ENCODE measurements at places on chromosomes 2 and 18.

- no peak for DNase-seq
Observed at GRCh38 chr2:105546628-105546974, 147.8 kb upstream of the FHL2 start.

GRCh38 chr2:72081451-72081850, 66.2 kb downstream of the CYP26B1 start:
- no peak for DNase-seq

- no peak for DNase-seq
Observed at GRCh38 chr2:127170452-127171197, 49.5 kb downstream of the CYP27C1 start.

GRCh38 chr2:202542142-202542541, 92.6 kb upstream of the FAM117B start:
- DNase-seq = no peak

DNA sequence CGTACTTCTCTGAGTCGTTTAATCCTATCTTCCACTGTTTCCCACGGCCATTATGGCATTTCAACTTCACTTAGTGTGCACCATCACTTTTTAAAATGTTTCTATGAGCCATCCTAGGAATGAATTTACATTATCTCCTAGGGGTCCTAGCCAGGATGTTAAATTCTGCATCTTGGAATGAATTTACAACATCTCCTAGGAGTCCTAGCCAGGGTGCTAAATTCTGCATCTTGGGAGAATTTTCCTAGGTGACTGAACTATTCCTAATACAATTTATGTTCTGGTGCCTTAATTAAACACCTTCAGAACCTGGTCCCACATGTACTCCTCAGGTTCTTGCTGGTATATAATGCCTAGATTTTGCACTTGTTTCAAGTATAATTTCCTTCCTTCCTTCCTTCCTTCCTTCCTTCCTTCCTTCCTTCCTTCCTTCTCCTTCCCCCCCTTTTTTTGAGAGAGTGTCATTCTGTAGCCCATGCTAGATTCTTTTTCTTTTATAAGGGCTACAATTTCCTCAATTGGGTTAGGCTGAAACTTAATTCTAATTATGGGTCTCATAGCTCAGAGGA, 72.1 kb downstream of the TBR1 start:
- DNase-seq = no peak

- DNase-seq = no peak
Observed at GRCh38 chr2:46157072-46157965, 139.9 kb upstream of the EPAS1 start.

- DNase-seq = no peak
Observed at GRCh38 chr2:187783446-187783845, 229.2 kb upstream of the TFPI start.

GRCh38 chr2:98811766-98812165, 80.8 kb upstream of the MGAT4A start:
- DNase-seq = no peak

DNA sequence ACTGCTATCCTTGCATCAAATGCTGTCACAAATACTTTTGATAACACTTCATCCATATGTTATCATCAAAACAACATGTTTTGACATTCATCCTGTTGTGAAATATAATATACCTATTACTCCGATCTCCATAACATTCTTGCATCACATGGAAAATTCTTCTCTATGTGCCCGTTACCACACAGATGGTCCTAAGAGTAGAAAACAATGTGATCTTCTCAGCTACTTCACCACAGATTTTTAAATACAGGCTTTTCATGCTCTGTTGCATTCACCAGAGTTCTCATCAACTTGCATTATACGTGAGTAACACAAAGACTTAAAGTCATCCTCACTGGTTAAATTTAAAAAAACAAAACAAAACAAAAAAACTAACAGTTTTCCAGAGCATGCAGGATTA, 1603.3 kb upstream of the ZEB2 start:
- DNase-seq = no peak

DNA sequence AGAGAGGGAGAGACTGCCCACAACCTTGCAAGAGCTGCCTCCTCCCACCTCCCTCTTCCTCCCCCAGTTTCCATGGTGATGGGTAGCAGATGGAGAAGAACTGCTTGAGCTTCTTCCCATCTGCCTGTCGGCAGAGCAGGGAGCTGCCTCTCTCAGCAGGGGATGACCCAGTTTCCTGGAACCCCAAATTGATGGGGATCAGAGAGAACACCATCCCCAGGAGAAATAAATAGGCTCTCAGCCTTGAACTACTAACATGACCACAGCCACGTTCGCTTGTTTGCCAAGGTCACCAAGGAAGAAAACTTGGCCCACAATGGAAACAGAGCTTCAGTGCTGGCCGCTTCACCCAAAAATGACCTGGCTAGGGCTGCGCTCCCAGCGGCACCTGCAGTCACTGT, 82.2 kb downstream of the ADD2 start:
- no peak for DNase-seq

- DNase-seq = no peak
Observed at GRCh38 chr2:236661061-236661761, 91.6 kb downstream of the ACKR3 start.

DNA sequence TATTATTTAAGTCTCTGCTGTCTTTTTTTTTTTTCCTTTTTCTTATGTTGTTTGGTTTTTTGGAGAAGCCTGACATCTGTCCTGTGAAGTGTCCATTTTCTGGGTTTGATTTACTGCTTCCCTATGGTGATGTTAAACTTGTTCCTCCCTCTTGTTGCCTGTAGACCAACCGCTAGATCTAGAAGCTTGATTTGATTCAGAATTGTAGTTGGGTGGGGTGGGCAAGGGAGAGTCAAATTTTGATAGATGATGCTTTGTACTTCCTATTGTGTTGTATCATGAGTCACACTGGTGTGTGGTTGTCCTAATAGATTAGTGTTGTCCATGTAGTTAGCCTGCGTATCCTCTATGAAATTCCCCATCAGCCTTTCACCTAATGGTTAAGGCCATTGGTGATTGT, 35.4 kb downstream of the CAB39 start:
- no peak for DNase-seq

DNA sequence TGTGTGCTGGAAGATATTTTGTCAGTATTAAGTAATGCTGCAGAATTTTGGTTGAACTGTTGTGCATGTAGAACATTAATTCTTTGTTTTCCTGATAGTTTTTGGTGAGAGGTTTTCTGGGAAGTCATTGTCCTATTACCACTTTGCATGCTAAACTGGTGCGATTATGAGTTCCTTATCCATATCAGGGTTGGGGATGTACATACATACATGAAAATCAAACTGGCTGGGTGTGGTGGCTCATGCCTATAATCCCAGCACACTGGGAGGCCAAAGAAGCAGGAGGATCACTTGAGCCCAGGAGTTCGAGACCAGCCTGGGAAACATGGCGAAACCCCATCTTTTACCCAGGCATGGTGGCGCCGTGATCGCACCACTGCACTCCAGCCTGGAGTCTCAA, 34.6 kb downstream of the ASAP2 start:
- DNase-seq = no peak

GRCh38 chr2:98376301-98376910, 30.1 kb downstream of the CNGA3 start:
- DNase-seq = no peak

DNA sequence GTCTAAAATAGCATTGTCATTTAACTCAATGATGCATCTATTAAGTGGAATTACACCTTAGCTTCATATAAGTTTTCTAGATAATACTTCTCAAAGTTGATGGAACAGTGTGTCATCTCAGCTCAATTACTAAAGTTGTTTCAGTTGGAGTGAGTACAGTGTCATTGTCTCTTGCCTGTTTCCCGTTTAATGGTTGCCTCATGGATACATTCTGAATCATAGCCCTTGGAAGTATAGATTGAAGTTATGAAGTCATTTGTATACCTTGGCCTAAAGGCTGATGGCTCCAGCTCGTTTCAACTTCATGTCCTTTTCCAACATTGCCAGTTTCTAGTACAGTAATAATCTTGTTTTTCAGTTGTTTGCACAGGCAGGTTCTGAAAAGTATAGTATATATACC, 130.5 kb upstream of the NOSTRIN start:
- no peak for DNase-seq

DNA sequence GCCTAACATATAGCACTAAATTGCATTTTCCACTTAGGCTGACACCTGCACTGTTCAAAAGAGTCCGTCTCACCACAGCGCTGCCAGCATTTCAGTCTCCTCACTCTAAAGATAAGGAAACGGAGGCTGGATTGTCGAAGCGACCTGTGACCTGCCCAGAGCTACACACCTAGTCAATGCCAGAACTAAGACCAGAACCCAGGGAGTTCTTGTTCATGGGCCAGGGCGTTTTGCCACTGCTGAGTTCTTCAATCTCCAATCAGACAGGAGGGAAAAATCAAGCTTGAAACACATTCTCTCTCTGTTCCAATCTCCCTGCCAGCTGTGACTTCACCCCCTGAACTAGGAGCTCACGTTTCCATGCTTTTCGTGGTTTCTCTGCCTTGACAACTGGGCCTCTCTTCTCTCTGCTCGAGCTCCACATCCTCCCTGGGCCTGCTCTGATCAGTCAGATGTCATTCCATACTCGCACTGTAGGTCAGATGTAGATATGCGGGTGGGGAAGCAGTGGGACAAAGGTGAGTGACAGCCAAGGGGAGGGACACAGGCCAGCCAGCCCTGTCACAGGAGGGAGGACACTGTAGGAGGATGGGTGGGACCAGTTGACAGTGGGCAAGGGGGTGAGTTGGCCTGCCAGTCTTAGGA, 221.1 kb upstream of the SMAD2 start:
- no peak for DNase-seq

GRCh38 chr2:36329746-36330472, 25.7 kb upstream of the CRIM1 start:
- DNase-seq = peak; percentile 62

DNA sequence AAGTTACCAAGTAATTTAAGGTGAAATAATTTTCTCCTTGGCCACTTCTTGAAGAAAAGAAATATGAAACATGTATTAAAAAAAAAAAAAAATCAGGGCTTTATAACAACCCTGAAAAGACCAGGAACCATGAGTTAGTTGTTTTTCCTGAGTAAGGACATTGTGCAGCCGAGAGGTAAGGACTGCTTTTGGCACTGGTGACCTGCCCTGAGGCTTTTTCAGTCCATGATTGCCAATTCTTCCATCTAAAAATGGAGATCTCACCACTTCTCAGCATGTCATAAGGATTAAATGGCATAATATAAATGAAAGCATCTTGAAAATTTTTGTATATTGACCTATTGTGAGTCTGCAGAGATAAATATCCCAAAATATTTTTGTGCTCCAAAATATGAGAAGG, 244.3 kb downstream of the NRXN1 start:
- DNase-seq = no peak

- no peak for DNase-seq
Observed at GRCh38 chr2:222595581-222595980, 60.3 kb downstream of the FARSB start.

DNA sequence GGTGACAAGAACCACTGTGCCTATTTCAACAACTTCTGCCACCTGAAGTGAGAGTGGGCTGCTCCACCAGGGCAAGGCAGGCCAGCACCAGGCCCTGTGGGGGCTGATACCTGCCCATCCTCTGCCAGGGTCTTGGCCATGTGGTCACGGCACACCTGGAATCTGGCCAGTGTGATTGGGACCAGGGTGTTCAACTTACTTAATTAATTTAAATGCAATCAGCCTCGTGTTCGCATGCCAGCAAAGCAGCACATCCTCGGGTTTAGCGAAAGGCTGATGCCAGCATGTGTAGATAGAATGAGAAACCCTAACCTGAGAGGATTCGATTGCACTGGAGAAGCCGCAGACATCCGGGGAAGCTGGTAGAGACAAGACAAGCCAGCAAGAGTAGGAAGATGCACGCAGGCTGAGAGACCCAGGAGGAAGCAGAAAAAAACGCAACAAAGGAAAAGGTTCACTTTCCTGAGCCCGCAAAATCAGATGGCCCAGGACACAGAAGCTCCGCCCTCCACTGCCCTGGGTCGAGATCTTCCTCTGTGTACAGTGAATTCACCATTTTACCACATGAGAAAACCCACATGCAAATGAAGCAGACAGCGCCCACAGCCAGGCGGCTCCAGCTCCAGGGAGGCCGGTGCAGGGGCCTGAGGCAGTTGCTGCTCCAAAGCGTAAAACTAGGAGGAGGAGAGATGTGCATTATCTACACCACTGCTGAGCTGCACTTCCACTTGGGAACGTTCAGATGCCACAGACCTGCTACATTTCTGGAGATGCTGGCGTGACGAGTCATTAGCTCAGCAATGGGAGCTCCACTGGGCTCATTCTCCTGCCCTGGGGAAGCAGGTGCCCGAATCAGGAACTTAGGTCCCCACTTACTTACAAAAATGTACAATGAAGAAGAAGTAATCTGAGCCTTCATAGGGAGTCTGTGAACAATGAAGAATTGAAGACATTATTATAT, 92.1 kb downstream of the TMEM18 start:
- DNase-seq = no peak

DNA sequence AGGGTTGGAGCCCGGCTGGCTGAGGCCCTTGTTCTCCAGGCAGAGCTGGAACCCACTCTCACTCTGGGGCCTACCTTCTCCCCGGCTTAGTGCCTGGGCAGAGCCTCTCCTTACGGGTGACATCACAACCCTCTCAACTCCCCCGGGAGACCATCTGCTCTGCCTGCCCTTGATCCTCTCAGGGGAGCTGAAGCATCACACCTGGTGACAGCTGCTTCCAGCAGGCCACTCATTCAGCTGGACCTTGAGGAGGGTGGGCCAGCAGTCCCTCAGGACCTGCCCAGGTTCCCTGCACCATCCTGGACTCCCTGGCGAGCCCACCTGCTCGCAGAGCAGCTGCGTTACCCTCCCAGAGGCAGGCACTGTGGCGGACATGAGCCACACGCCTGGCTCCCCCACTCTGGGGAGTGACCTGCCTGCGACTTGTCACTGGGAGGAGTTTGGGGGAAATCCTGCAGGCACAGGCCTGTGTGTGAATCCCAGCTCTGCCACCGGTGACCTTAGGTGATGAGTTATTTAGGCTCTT, 13.1 kb downstream of the HS6ST1 start:
- DNase-seq = no peak

DNA sequence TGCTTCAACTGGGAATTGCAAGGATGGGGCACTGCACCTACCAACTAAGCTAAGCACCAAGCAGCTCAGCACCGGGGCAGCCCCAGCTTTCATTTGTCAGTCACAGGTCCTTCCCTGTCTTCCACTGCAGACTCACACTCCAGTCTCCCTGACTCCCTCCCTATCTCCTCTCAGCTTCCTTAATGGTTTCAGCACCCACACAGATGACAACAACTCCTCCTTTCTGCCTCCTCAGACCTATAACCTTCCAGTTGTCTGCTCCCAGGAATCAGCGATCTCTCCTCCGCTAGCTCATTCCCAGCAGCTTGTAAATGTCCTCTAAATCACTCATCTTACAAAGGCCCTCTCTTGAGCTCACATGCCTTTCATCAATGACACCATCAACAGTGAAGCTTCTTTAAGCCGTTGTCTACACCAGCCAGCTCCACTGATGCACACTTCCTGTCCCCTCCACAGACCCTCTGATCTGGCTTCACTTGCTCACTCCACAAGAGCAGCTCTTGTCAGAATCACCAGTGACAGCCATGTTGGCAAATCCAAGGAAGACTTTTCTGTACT, 32.1 kb downstream of the CLASP1 start:
- DNase-seq = no peak

DNA sequence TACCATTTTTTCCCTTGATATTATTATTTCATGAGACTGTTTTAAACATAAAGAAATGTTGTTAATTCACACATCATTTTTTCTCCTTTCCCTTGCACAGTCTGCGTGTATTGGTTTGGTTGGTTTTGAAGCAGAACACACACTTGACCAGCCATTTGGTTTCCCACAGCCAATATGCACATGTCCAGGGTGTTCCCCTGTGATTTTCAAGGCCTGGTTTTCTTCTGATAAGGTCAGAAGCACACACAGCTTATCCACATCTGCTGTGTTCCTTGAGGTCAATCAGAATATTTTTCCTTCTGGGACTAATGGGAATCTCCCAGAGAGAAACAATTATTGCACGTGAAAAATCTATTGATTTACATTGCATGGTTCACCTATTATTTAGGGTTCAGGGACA, 103.2 kb upstream of the EFEMP1 start:
- no peak for DNase-seq
